ENCODE measurements at places on chromosomes 5 and 9.

DNA sequence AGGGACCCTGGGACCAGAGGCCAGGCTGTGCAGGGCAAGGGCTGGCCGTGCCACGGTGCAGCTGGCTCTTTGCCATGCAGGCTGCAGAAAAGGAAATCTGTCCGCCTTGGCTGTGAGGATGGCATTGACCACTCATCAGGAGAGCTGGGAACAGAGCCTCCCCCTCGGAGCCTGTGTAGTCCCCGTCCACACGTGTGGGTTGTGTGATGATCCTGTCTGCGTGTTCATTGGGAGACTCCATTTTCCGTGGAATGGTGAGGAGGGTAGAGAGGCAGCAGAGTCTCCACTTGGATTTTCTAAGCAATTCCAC, 47.7 kb downstream of the EHMT1 start:
- H3K4me3 ChIP-seq, result no peak overlapping the region
- no peaks in the 10 kb centered on the region for H3K27me3 ChIP-seq
- no peak for DNase-seq
- peaks cover 57% of the 10 kb centered on the region for H3K4me1 ChIP-seq
- H3K36me3 ChIP-seq, result peaks cover 4% of the 10 kb centered on the region

DNA sequence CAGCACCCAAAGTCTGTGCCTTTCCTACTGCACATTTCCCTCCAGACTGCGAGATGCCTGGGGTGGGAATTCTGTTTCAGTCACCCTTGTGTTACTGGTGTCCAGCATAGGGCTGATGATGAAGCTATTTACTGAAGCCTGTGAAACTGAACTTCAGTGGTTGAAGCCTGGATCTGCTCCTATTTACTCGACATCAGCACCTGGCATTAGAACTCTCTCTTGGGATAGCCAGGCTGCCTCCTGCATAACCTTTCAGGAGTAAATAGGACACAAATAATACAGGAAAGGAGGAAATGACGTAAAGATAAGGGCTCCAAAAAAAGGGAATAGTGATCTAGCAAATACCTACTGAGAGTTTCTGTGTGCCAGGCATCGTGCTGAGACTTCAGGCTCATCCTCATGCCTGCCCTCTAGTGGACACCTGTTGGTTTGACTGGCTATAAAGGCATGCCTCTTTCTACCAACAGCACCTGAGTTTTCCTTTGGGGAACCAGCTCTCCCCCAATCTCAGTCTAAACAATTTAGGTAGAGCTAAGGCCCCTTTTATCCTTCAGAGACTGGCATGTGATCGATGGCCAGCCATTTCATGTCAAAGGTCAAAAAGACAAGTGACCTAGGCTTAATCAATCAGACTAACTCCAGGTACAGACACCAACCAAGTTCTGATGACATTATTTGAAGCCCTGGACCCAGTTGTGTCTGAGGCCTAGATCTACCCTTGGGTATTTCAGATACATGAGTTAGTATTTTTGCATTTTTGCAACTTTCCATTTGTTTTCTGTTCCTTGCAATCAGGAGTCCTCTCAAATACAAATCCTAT, 192.1 kb upstream of the TRIM32 start:
- H3K27me3 ChIP-seq, result no peaks in the 10 kb centered on the region
- H3K27ac ChIP-seq, result no peak overlapping the region
- H3K4me3 ChIP-seq, result no peak overlapping the region
- DNase-seq, result no peak

- H3K4me3 ChIP-seq, result no peak overlapping the region
- H3K27me3 ChIP-seq, result no peaks in the 10 kb centered on the region
- no peak for DNase-seq
- H3K36me3 ChIP-seq, result peaks cover 11% of the 10 kb centered on the region
These were observed 118.1 kb downstream of the SPEF2 start for GRCh38 chr5:35735718-35736117.

DNA sequence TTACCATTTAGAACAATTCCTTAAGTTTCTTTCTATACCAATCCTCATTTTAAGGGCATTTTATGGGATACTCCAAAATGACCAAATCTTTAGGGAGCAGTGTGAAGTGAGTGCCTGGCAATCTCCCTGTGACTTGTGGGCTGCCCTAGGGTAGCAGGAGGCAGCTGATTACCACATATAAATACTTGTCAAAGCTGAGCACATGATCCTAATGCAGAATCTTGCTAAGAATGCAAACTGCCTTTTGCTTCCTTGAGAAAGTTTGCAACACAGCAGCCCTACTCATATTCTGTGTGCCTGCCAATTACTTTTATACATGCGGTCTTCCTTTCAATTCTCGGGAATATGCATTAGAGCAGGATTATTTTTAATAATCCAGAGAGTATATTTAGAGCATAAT, 18.2 kb upstream of the NREP start:
- H3K4me1 ChIP-seq, result peaks cover 11% of the 10 kb centered on the region
- H3K27me3 ChIP-seq, result peaks cover 3% of the 10 kb centered on the region
- DNase-seq, result no peak

DNA sequence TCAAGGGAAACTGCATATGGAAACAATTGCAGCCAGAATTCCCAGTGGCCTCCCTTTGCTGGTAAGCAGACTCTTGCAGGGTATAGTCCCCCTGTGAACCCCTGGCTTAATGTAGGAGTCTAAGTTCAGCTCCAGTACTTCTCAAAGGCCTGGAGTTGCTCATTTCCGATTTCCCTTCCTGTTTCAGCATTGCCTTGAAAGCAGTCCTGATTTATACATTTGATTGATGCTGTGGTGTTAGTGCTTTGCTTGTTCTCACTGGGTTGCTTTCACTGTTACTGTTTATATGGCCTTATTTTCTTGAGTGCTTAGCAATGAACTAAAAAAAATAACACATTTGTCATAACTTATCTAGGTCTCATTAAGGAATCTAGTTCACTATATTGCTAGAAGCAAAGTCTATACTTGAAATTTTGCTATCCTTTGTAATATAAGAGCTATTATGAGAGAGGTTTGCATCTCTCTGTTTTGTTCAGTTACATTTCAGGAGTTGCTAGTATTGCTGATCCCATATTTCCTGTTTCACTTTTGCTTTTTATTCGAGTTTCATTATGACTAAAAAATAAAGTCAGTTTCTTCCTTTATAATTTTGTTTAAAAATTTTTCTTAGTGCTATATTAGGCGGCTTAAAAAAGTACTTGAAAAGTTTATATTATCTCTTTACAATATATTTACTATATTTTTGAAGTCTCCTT, 122.4 kb upstream of the NMUR2 start:
- H3K4me1 ChIP-seq, result no peaks in the 10 kb centered on the region
- H3K36me3 ChIP-seq, result no peaks in the 10 kb centered on the region
- no peak overlapping the region for H3K4me3 ChIP-seq
- H3K27ac ChIP-seq, result no peak overlapping the region
- DNase-seq, result no peak

DNA sequence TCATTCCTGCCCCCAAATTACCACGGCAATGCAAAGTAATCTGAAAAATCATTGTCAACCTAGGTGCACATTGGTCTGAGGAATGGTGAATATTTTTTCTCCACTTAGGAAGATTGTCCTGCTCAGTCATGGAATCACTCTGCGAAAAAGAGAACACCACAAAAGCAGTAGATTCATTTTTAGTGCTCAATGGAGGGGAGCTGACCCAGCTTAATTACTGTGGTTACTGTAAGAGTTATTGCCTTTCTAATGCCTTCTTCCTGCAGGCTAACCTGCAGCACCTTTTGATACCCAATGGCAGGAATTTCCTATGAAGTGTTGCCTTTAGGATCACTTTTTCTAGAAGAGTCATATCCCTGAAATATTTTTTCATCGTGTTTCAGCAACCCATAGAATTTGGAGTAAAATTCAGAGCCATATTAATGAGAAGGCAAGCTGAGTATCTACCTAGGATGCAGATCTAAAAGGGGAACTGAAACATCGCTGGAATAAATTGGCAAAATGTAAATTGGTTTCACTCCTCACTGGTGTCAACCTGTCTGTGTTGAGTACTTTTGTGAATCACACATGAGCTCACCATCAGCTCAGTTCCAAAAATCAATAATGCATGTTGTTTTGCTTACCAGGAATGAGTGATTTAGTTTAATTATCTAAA, 464.5 kb downstream of the CSNK1G3 start:
- DNase-seq, result no peak
- no peaks in the 10 kb centered on the region for H3K27me3 ChIP-seq
- H3K27ac ChIP-seq, result no peak overlapping the region
- H3K4me1 ChIP-seq, result no peaks in the 10 kb centered on the region
- no peaks in the 10 kb centered on the region for H3K36me3 ChIP-seq
- no peak overlapping the region for H3K4me3 ChIP-seq

DNA sequence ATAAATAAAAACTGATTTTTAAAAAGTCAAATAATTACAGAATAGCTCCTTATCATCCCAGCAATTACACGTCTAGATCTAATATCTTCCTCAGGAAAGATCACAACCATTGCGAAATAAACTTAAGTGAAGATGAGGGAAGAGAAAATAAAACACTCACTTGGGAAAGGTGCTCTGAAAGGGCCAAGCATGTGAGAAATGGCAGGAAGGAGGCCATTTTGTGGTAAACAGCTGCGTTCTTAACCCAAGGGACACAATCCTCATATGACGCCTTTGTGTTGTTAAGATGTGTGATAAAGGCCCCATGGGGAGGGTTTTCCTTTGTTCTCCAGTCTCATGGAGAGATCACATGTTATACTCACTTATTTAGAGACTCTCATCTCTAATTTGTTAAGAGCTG, 32.5 kb downstream of the JAKMIP2 start:
- H3K4me3 ChIP-seq, result no peak overlapping the region
- H3K27ac ChIP-seq, result no peak overlapping the region
- H3K27me3 ChIP-seq, result no peaks in the 10 kb centered on the region

DNA sequence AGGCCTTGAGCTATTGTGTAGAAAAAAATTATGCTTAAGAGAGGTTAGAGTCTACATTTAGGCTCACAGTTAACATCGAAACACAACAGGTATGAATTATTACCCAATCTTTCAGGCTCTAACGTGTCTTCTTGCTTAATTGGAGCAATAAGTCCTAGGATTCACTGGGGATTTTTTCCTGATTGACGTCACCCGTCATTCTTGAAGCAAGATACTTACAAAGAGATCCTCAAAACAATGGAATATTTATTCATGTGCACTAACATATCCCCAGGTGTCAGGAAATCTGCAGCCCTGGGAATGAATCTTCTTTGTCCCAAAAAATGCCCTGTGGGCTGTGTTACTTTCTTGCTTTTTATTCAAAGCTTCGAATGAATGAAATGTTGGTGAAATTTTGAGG, 413.5 kb downstream of the NFIB start:
- no peak for DNase-seq
- no peak overlapping the region for H3K27ac ChIP-seq
- H3K27me3 ChIP-seq, result no peaks in the 10 kb centered on the region
- H3K36me3 ChIP-seq, result no peaks in the 10 kb centered on the region
- H3K4me3 ChIP-seq, result no peak overlapping the region

DNA sequence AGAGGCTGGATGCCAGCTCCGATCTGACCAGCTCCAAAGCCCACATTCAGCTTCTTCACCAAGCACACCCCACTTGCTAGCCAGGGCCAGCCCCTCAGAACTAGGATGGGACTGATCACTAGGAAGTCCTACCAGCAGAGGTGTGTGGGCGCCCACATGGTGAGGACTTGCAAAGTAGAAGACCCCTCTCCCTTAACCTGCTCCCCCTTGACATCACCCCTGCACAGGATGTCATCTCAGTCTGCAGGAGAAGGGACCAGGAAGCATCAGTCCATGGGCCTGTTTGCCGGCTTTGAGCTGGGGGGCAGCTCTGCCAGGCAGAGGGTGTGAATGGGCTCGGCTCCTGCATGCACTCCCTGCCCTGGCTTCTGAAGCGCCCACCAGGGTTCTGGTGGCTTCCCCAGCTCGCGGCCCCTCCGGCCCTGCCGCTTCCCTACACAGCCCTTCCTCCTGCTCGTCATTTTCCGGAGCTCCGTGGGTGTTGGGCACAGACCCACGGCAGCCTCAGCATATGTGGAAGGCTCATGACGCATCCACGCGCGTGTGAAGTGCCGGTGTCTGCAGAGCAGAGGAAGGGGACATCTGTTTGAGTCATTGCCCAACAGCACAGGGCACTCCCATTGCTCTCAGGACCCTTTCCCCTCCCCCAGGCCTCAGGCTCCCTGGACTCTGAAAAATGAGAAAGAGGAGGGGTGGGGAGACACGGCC, 3.7 kb upstream of the FAM78A start:
- H3K27ac ChIP-seq, result no peak overlapping the region
- H3K4me3 ChIP-seq, result no peak overlapping the region
- H3K27me3 ChIP-seq, result no peaks in the 10 kb centered on the region
- H3K36me3 ChIP-seq, result peaks cover 13% of the 10 kb centered on the region

DNA sequence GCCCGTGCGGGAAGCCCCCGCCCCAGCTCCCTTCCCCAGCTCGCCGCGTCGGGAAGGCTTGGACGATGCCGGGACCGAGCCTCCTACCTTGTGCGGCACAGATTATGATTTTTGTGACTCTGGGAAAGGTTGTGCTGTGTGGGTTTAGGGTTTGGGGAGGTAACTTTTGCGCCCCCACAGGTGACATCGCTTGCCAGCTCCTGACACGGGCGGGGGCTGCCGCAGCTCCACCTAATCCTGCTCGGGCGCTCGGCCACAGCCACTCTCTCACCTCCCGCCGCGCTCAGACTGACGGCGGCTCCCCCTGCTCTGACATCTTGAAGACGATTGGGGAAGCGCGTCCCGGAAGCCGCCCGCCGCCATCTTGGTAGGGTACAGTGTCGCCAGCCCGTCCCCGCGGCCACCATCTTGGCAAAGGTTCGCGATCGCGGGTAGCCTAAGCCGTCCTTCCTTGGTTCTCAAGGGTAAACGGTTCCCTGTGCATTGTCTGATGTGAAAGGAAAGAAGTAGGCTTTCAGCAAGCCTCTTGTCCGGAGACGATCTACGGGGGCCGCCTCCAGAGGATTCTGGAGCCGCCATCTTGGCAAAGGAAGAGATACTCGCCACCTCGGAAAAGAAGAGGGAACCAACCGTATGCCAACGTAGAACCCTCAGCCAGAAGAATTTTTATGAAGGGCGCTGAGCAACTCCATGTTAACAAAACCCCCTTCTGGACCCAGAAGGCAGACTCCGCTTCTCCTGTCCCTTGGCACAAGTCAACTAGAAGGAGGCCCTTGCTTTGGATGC, 1.8 kb upstream of the NR3C1 start:
- H3K4me1 ChIP-seq, result peaks cover 25% of the 10 kb centered on the region
- DNase-seq, result peak; percentile 89
- H3K36me3 ChIP-seq, result no peaks in the 10 kb centered on the region
- peak overlapping the region; percentile 96 for H3K4me3 ChIP-seq
- H3K27ac ChIP-seq, result peak overlapping the region; percentile 99

DNA sequence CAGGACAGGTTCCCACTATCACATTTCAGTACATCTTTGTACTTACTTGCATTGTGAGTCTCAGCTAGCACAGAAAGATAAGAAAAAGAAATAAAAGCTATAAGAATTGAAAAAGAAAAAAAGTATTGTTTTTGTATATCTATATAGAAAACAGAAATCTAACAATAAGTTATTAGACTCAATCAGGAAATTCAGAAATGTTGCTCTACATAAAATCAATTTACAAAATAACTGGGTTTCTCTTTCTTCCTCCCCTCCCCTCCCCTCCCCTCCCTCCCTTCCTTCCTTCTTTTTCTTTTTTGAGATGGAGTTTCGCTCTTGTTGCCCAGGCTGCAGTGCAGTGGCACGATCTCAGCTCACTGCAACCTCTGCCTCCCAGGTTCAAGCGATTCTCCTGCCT, 7.2 kb upstream of the CACNA1B start:
- DNase-seq, result no peak
- peaks cover 24% of the 10 kb centered on the region for H3K27me3 ChIP-seq
- no peaks in the 10 kb centered on the region for H3K4me1 ChIP-seq

GRCh38 chr5:68048516-68048915, 167.0 kb upstream of the PIK3R1 start:
- H3K4me3 ChIP-seq, result no peak overlapping the region
- H3K4me1 ChIP-seq, result no peaks in the 10 kb centered on the region
- H3K36me3 ChIP-seq, result peaks cover 17% of the 10 kb centered on the region
- no peak for DNase-seq
